ENCODE measurements at places on chromosomes 1 and 21.

DNA sequence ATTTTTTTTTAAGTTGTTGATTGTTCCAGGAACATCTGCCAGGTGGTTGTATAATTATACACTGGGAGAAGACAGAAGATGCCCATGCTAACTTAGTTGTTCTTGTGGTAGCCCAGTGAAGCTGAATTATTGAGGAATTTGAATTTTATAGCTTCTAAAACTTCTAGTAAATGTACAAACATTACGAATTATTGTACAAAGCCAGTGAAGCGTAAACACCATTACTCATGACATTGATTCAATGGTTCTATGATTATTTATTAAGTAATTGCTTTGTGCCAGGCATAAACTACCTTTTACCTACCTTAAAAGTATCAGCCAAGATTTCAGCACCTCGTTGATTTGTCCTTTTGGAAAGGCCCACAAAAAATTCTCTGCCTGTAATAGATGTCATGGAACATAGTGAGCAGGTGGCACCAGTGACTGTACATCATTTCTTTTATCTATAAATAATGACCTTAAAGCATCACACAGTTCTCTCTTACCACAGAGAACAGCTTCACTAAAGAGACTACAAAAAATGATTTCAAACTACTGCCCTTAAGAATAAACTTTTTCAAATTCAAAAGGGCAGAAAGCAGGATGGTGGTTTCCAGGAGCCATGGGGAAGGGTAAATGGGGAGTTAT lies 74.9 kb upstream of the BCL10 start:
- no peak for DNase-seq

DNA sequence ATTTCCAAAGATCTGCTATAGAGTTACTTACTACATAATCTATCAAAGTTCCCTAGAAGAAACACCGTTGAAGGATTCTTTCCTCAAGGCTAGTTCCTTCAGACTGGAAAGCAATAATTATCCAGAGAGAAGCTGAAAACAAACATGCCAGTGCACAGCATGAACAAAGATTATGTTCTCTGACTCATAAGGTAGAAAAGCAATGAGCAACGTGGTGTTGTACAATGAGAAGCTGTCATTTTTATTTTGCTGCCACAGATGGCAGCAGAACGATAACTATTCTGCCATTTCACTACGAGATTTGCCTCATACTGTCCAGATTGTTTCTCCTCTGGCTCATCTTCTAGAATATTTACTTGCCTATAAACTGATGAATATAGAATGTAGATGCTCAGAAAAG lies 10.7 kb downstream of the EXTL2 start:
- peak; percentile 61 for DNase-seq

- DNase-seq: no peak
Measured at GRCh38 chr21:42796327-42797062, 82.8 kb downstream of the WDR4 start.

- DNase-seq: no peak
Measured at GRCh38 chr1:11216074-11216473, 26.9 kb downstream of the ANGPTL7 start.

DNA sequence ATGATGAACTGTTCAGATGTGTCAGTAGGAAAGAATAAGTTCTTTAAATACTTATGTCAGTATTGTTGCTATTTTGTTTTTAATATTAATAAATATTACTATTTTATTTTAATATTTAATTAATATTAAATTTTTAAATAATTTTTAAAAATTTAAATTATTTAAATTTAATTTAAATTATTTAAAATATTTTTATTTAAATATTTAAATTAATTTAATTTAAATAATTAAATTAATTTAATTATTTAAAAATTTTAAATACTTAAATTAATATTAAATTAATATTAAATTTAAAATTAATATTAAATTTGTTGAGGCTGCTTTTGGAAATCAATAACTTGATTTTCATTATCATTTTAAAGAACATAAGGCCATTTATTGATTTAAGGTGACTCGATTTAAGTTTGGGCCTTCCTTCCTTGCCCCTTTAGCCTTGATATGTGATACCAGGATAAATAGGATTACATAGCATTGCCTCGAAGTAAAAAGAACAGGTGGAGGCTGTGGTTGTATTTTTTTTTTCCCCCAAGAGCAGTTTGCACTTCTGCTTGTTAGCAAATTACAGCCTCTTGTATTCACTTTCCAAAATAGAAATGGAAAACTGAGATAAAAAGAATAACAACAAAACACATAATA lies 915.2 kb downstream of the TTLL7 start:
- DNase-seq: no peak

DNA sequence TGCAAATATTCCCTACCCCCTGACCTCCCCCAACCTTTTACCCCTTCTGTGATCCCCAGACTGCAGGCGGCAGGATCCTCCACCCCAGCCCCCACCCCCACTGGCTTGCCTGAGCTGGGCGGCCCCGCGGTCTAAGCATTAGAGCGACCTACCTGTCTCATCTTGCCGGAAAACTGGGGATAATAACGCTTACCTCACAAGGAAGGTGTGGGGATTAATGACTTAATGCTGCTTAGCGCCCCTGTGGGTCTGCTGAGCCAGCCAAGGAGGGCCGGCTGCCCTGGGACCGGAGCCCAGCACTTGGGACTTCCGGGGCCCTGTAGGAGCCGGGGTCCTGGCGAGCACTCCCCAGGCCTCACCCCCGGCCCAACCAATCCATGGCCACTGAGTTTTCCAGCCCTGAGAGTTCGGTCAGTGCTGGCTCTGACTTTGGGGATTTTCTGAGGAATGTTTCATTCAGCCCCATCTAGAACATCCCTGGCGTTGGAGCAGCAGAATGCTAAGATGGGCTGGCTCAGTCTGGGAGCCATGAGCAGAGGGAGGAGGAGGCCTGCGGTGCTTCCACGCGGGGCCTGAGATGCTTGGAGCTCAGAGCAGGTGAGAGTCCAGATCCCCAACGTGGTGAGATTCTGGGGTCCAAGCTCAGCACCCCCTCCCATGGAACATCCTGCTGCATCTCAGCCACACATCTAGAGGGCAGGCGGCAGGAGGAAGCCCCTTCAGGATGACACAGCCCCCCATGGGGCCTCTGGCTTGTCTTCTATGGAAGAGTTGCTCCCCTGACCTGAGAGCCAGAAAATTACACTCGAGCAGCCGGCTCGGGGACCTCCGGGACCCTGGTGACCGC lies 97.9 kb downstream of the RIPK4 start:
- no peak for DNase-seq

GRCh38 chr1:20174937-20175666 lies 10.8 kb upstream of the UBXN10 start:
- no peak for DNase-seq

- peak; percentile 39 for DNase-seq
Measured at GRCh38 chr1:13813398-13814012, 113.5 kb downstream of the PRDM2 start.

DNA sequence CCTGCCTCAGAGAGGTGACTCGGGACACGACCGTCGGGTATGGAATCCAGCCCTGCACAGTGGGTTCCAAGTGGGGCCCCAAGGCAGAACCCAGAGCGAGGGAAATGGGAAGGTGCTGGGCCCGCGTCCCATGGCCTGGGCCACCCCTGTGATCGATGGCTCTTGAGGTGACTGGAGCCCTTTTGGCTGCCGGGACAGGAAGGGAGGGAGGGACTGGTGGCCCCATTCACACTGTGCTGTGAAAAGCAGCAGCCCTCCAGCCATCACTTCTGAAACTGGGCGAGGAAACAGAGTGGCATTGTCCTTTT lies 110.4 kb upstream of the IFFO2 start:
- no peak for DNase-seq

DNA sequence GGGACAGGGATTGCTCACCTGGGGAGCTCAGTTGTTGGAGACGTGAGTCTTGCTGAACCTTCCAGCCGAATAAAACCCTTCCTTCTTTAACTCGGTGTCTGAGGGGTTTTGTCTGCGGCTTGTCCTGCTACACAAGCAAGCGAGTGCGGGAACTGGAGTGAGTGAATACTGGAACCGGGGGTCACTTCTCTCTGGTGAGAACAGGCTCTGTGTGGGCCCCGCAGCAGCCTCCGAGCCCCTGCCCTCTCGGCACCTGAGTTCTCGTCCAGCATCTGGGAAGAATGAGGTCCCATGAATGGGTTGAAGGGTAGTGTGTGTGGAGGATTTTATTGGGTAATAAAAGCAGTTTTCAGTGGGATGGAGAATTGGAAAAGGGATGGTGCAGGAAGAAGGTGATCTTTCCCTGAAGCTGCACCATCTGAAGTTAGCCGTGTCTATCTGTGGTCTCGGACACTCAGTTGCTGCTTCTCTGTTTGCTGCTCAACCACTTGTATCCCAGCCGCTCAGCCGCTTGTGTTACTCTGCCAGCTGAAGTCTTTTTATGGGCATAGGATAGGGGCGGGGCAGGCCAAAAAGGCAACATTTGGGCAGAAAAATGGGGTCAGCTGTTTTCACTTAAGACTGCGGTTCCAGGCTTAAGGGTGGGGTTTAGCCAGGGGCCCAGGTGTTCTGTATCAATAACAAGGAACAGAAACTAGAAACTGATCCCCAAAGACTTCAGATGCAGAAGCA lies 450.6 kb upstream of the CAMK1G start:
- DNase-seq: no peak

- DNase-seq: peak; percentile 16
Measured at GRCh38 chr1:170731566-170732251, 67.8 kb downstream of the PRRX1 start.

- DNase-seq: no peak
Measured at GRCh38 chr1:42737986-42738677, 1.9 kb downstream of the CLDN19 start.

- no peak for DNase-seq
Measured at GRCh38 chr1:53554592-53555305, 95.5 kb downstream of the DMRTB1 start.

- no peak for DNase-seq
Measured at GRCh38 chr1:24886241-24886640, 43.8 kb downstream of the RUNX3 start.

DNA sequence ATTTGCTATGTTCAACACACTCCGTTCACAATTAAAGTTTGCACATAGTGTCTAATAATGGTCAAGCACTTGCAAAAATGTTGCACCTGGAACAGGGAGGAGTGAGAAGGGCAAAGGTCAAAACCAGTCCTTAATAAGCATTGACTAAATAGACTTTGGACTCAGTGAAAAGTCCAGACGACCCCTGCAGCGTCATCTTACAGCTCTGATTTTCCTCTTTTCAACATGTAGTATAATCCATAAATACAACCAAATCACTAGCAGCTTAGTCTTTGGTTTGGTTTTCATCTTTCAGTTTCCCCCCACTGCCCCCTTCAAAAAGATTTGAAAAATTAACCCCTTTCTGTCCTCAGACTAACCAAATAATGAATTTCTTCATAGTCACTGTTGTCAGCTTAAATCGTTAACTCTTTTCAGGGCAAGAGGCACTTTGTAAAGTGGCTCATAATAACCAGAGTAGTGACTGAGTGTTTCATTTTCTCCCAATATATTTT lies 290.3 kb downstream of the PTPRC start:
- DNase-seq: no peak

DNA sequence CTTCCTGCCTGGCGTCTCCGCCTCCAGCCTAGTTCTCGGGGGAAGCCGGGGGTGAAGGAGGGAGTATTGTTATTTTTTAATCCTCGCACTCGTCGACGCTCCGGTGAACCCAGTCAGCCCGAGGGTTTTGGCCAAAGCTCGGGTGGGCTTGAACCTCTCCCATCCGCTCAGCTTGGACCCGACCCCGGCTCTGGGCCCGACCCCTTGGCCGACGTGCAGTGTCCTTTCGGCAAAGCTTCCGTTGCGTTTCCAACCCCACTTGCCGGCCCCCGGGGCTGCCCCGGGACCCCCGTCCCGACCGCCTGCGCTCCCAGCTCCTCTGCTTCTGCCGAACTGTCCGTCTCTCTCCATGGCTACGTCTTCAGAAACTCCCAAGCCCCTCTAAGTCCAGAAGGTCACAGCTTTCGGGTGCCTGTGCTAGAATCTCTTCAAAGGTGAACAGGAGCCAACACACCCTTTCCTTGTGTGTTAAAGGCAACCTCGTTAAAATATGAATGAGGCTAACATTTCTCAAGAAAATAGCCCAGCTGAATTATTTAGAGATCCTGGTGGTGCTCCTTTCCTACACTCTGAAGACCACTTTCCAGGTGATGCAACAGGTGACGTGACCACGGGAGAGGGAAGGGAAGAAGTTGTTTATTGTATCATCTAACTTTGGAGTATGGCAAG lies 647 bp downstream of the DESI2 start:
- DNase-seq: peak; percentile 36

DNA sequence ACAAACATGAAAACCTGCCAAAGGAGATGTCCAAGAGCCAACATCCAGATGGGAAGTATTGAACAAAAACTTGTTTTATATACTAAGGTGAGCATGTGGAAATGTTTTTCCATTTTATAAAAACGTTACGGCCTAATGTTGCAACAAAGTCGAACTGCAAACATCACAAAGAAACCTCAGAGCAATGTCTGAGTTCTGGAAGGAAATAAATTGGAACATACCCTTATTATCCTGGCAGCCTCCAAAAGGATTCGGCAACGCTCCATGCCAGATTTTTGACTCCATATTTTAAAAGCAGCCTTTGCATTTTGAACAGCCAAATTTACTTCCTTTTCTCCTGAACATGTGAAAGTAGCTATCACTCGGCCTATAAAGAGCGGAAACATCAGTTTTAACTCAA lies 3.3 kb downstream of the ALDH9A1 start:
- DNase-seq: no peak

DNA sequence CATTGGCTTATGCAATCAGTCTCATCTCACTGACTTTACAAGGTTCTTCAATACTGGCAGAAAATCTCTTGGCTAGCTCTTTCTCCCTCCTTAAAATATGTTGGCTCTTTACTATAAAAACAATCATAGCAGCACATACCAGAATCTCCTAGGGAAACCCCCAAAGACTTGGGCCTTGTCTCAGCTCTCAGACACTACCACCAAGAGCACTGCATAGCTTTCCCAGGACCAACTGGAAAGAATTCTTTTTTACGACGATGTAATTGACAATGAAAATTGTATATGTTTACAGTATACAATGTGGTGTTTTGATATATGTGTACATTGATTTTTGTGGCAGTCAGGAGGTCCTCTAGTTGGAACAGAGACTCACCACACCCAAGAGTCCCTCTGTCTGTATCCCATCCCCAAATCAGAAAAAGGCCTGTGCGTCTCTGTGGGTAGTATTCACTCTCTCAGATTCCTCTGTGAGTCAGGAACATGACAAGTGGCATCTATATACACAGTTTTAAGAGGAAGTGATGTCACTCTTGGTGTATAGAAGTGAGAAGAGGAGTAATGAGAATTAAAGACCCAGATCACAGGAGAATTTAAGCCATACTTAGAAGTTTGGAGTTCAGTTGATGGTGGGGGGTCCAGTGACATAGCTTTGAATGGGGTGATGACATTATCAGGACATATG lies 21.1 kb downstream of the SMAP2 start:
- DNase-seq: peak; percentile 84

GRCh38 chr1:172874950-172875349 lies 175.8 kb downstream of the TNFSF18 start:
- no peak for DNase-seq

DNA sequence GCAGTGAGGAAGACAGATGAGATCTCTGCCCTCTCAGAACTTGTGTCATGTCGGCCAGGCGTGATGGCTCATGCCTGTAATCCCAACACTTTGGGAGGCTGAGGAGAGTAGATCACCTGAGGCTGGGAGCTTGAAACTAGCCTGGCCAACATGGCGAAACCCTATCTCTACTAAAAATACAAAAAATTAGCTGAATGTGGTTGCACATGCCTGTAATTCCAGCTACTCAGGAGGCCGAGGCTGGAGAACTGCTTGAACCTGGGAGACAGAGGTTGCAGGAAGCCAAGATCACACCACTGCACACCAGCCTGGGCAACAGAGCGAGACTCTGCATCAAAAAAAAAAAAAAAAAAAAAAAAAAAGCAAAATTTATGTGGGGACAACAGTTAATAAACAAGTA lies 40.9 kb upstream of the RALGPS2 start:
- DNase-seq: peak; percentile 37
